ENCODE measurements at places on chromosomes 11 and 22.

- DNase-seq: no peak
Measured at GRCh38 chr22:48407256-48407955, 1420.3 kb downstream of the BRD1 start.

GRCh38 chr11:15738931-15739330, 617.4 kb downstream of the SOX6 start:
- DNase-seq: no peak

GRCh38 chr22:31867386-31868153, 76.8 kb upstream of the YWHAH start:
- DNase-seq: no peak

- DNase-seq: no peak
Measured at GRCh38 chr11:69880041-69880825, 61.0 kb upstream of the FGF3 start.

DNA sequence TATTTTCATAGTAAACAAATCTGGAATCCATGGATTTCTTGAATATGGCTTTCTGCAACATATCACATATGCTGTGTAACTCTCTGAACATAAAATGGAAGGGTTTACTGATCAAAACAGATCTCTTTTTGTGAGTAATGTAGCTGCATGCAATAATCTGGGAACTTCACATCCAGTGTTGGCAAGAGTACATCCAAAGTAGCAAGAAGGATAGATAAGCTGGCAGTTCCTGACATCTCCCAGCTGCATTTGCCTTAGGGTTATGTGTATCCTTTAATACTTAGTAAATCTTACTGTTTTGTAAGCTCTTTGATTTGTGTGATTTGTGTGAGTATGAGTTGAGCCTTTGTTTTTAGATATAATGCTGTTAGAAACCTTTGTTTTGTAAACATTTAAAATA, 280.4 kb upstream of the CNTN5 start:
- DNase-seq: no peak

- no peak for DNase-seq
Measured at GRCh38 chr11:78041843-78042440, 18.9 kb upstream of the KCTD14 start.

Data from GOT3 (cell line).